ENCODE measurements at places on chromosomes 5 and 9.

- no peak for DNase-seq
These were observed 3.3 kb downstream of the FIBCD1 start for GRCh38 chr9:130935648-130936271.

DNA sequence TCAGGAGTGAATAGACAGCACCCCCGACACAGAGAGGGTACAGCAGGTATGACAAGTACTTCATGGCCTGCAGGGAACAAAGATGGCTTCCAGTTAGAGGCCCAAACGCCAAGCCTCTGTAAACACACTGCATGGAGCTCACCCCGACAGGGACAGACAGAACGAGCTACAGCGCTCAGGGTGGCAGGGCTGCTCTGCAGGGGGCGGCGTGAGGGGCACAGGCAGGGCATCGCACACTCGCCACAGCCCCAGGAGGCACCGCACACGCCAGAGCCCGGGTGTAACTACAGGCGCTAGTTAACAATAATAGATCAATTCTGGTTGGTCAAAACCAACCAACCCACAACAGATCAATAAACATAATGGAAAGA, 21.1 kb downstream of the CLPTM1L start:
- no peak for DNase-seq

- no peak for DNase-seq
These were observed 25.1 kb upstream of the EEIG1 start for GRCh38 chr9:128005923-128006322.

DNA sequence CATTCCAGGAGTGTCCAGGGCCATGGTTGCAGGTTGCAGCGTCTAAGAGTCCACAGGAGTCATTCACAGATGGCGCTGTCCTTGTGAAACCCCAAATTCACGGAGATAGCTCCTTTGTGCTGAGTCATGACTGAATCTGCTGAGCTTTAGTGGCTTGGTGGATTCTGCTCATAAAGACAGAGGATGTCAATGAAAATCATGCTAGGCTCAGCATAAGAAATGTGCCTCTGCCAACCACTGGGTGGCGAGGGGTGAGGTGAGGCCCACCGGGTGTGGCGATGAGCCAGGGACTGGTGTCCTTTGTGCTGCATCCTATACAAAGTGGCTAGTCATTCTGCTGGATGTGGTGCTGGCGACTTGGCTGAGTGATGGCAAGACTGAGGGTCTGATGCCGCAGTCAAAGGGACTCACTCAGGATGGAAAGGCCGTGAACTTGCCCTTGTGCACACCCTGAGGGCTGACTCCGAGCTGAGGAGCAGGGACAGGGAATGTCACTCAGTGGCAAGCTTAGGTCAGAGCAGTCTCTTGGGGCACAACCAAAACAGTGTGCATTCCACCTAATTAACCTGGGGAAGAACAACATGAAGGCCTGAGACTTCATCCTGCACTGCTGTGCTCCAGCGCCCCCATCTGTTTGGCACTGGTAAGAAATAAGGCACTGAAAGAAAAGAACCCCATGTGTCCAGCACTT, 71.5 kb downstream of the DAP start:
- DNase-seq = peak; percentile 20

GRCh38 chr5:156498226-156498980, 171.4 kb downstream of the SGCD start:
- no peak for DNase-seq

DNA sequence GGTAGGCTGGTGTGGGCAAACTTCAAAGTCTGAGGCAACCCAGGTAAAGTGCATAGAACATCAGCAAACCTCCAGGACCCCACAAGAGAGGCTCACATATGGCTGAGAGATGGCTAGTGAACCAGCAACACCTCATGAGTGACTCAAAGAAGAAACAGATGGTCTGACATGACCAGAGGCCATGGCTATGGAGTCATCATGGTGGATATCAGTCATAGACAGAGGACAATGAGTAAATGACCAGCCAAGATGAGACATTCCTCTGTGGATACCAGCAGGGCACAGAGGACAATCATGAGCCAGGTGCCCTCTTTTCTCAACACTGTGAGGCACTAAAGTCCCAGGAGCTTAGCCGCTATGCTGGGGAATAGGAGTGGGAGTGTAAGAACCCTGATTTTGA, 180.8 kb downstream of the RASEF start:
- DNase-seq = no peak

- no peak for DNase-seq
These were observed 57.4 kb downstream of the NRG2 start for GRCh38 chr5:139985733-139986132.

- no peak for DNase-seq
These were observed 6.9 kb downstream of the PLPP7 start for GRCh38 chr9:131296460-131296859.

GRCh38 chr5:109496112-109496511, 86.3 kb upstream of the PJA2 start:
- no peak for DNase-seq
